ENCODE measurements at places on chromosomes 7 and 10.

DNA sequence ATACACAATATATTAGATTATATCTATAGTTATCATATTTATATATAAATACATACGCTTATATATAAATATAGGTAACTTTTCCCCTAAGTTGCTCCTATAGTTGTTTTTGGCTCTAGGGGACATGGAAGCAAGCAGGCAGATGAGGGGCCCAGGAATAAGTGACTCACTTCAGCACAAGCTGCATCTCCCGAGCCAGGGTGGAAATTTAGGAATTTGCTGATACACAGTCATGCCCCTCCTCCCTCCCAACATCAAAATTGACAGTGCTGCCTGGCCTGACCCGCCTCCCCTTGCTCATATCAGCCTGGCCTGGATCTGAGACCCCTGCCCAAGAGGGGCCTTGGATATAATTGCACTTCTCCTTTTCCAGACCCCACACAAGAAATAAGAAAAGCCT is 33.8 kb downstream of the MKI67 start:
- DNase-seq, result peak; percentile 25

DNA sequence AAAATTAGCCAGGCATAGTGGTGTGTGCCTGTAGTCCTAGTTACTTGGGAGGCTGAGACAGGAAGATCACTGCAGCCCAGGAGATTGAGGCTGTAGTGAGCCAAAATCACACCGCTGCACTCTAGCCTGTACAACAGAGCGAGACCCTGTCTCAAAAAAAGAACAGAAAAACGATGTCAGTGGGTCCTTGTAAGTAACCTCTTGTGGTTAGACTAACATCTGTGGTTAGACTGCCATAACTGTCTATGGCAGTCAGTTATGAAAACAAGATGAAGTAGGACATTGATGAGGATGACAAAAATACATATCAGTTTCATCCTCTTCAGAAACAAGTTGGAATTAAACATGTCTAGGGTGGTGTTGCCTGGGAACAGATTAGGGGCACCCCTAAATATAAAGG is 53.3 kb downstream of the AKAP9 start:
- no peak for DNase-seq

GRCh38 chr10:126975221-126975620 is 70.0 kb downstream of the DOCK1 start:
- no peak for DNase-seq

DNA sequence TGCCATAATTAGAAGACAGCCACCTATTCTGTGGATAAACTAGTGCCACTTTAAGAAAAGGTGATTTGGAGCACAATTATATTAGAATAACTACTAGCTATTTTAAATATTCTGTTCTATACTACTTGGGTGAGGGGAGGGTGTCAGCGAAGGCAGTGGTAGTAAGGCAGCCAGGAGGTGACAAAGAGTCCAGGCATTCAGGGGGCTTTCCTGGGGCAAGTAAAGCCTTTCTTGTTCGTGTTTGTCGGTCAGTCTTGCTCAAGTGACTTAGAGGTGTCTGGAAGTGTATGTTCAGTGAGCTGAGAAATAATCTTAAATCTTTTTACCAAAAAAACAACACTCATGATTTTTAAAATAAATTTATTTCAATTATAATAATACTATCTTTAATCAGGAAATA is 34.4 kb downstream of the ADD3 start:
- DNase-seq, result peak; percentile 26

GRCh38 chr10:32411797-32412498 is 34.0 kb upstream of the CCDC7 start:
- DNase-seq, result no peak

DNA sequence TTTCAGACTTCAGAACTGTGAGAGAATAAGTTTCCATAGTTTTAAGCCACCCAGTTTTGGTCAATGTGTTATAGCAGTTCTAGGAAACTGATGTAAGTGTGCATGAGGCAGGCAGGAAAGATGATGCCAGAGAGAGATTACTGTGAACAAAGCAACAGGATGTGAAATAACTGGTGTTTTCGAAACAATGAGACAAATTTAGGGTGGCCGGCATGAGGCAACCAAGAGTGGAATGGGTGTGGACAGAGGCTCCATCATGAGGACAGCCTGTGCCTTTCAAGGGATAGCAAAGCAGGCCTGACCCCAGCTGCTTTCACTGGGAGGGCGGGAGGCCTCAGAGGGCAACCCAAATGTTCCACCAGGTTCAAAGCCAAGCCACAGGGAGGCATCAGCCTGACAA is 67.3 kb upstream of the UCN3 start:
- DNase-seq, result no peak

DNA sequence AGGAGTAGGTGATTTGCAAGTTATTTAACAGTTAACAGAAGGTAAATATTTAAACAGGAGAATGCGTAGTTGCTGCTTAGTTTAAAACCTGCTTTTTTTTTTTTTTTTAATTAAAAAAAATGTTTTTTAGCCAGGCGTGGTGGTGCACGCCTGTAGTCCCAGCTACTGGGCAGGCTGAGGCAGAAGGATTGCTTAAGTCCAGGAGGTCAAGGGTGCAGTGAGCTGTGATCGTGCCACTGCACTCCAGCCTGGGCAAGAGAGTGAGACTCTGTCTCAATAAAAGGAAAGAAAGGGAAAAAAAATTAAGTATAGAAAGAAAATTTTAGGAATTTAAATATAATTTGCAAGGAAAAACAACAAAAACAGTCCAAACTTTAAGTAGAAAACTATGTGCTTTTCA is 71.6 kb downstream of the BTRC start:
- no peak for DNase-seq

Data from fibroblast of skin of abdomen (primary cell).